ENCODE measurements at places on chromosomes 6 and 20.

DNA sequence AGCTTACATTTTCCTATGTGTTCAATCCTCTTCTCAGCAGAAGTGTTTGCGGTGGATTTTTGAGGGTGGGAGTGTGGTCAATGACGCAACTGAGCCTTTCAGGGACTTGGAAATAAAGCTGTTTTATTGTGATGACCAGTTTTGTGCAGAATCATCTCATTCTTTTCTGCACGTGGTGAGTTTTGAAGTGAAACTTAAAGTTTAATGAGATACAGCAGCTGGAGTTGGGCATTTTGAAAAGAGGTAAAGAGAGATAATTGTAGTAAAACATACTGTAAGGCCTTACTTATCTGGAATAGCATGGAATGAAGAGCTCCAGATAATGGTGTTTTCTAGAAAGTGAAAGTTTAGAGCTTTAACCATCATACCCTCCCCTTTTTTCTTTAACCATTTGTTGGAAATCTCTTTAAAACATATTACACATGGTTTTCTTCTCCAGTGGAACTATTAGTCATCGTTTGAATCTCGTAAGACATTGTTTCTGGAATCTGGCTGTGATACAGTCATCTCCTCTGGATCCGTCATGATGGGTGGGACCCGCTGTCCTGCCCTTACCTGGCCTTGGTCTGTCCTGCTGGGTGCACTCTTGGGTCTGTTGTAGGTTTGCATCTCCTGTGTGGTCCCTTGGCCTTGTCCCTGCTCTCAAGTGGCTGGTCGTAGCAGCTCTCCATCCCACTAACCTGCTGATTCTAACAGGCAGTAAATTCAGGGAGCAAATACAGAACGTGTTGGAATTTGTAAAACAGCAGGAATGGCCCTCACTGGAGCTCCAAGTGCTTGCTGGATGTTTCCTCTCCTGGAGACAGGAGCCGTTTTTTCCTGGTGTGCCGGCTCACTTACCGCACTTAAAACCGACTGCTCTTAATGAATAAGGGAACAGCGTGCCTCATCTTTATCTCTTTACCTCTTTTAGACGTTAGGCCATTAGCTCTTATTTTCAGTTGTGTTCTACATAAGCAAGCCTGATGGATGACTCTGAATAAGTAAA, 29.8 kb downstream of the UST start:
- DNase-seq: peak; percentile 85

DNA sequence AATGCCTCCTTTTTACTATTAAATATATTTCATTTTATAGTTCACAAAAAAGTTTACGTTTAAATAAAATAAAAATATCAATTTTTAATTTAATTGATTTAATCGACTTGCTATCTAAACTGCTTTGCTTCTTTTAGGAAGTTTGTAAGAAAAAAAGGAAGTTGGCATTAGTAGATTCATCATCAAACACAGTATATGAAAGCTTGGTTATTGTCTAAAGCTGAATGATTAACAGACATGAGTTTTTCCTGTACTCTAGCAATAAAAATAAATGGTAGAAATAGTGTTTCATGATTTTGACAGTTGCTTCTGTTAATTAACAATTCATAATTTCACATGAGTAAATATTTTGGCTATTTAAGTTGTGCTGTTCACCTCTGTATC, 1285.5 kb upstream of the GJE1 start:
- DNase-seq: no peak

GRCh38 chr6:158911746-158912480, 88.1 kb downstream of the RSPH3 start:
- DNase-seq: no peak

GRCh38 chr6:121880831-121881230, 445.4 kb downstream of the GJA1 start:
- no peak for DNase-seq

DNA sequence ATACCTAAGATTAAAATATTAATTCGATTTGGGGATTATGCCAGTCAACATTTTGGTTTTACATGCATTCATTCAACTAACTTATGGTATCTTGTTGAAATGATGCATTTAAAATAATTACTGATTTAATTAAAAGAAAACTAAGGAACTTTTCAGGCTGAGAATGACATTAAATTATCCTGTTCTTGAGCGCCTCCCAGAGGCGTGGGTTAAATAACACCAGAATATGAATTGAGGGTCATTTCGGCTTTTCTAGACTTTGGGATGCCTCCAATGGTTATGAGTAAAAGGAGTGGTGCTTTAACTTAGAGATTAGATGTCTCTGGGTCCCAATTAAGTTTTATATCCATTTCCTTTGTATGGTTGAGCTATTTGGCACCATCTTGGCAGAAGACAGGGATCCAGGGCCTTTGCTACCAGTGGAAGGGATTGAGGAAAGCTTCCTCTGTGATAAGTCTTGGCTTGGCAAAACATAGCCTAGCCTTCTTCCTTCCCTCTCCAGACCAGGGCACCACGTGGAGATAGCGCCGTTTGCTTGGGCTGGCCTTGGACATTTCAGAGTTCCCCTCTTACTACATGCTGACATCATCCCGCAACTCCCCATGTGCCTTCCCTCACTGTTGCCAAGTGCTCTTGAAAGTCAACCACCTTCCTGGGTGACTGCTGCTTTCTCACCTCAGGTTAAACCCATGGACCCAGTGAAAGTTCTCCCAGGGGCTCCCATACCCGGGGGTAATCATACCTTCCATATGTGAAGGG, 28.7 kb downstream of the GNAS start:
- no peak for DNase-seq

DNA sequence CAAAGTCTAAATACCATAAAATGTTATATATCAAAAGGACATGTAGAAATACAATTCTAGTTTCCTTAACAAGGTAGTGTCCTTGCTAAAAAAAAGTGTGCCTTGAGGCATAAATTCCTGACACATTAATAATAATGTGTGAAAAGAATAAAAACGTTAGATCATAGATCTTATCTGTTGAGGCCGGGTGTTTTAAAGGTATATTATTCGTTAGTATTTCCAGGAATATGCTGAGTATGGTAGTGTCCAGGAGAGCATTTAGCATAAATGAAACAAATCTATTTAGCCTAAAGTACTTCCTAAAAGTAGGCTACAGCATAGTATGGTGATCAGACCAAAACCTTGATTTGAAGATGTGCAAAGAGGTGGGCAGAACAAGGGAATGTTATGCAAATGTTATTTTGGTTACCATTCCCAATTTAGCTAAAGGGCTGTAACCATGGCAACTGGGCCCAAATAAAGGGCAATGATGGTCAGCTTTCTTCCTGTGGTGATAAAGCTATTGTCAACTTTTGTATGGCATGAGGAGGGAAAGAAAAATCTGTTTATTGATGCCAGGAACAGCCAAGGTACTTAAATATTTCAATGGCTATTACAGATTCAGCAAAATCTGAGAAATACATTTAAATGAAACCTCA, 18.9 kb downstream of the MKKS start:
- DNase-seq: no peak

DNA sequence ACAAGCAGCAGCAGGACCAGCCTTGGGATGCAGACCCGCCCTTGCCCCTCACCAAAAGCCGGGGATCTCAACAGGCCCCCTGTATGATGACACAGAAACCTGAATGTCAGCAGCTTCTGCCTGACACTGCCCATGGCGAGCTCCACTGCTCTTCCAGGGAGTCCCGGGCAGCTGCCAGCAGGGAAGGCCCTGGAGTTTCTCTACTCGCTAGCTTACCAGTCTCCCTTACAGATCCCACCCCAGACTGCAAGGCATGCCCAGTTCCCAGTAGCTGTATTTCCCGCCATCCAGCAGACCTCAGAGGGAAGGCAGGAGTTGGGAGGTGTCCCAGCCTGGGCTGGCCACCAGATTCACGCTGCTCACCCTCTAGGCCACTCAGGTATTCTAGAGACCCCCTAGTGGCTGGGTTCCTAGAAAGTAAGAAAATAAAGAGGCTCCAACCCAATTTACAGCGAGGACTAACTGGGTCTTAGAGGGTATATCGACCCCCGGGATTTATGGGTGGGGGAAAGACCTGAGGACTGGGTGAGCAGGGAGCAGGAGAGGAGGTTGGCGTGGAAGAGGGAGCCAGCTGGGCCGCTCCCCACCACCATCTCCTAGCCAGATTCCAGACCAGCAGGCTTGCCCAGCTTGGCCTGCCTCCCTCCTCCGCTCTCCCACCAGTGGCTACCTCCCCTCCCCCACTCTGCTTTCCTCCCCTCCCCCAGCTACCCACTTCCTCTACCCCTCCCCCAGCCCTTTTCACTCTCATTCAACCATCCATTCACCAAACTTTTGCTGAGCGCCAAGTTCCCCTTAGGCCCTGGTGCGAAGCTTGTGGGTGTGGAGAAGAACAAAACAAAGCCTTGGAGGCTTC, 9.7 kb upstream of the HMGA1 start:
- DNase-seq: no peak

GRCh38 chr6:54493138-54493537, 184.9 kb downstream of the TINAG start:
- DNase-seq: peak; percentile 81

DNA sequence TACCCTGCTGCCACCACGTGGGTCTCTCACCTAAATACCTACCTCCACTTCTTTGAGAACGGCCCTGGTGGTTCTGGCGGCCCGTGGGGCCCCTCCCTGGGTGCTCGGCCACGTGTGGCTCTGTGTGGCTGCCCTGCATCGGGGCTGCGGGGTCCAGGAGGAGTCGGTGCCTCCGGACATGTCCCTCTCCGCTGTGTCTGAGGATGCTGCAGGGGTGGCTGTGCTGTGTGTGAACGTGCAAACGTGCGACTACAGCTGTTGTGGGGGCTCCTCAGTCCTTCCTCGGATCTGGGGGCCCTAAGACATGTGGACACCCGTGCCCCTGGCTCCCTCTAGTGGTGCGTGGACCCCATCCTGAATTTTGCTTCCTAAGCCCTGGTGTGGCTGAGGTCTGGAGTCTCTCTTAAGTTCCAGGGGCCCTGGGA, 691.8 kb downstream of the QKI start:
- DNase-seq: peak; percentile 2

DNA sequence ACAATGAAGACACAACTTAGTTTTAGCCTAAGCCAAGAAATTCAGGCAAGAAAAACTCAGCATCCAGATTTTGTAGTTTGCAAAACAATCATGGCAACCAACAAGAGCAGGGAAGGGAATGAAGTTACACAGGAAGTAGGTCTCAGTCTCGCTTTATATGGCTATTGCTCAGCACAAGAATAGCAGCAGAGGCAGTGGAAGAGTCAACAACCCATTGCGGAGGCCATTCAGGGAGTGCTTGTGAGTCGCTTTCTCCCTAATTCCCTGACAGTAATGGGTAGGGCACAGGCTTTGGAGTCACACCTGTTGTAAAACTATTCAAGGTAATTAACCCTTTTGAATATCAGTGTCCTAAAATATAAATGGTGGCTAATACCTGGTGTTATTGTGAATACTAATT, 238.5 kb downstream of the HDGFL1 start:
- DNase-seq: no peak

- no peak for DNase-seq
Measured at GRCh38 chr6:22327881-22328280, 31.0 kb upstream of the PRL start.

- DNase-seq: peak; percentile 81
Measured at GRCh38 chr6:14838133-14838583, 407.7 kb upstream of the JARID2 start.

DNA sequence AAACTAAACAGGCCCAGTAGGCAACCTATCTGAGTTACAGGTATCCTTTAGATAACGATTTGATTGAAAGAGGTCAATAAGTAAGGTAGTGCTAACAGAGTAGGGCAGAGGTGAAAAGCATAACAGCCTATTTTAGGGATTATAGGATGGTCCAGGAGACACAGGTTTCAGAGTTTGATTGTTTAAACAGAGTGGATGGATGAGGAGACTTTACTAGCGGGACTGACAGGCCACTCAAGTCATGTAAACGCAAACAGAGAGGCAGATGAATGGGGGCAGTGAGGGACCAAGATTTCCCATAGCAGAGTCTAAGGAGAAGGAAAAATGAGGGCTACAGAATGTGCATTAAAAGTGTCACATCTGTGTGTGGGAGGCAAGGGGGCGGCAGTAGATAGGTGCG, 4.8 kb downstream of the NEDD9 start:
- DNase-seq: no peak

DNA sequence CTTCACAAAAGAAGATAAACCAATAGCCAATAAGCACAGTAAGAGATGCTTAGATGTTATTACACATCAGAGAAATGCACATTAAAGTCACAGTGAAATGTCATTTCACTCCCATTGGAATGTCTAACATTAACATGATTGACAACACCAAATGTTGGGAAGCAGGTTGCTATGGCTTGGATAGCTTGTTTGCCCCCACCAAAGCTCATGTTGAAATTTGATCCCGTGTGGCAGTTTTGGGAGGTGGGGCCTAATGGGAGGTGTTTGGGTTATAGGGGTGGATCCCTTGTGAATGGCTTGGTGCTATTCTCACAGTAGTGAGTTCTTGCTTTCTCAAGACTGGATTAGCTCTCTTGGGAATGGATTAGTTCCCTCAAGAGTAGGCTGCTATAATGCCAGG, 44.8 kb downstream of the MRAP2 start:
- DNase-seq: no peak

DNA sequence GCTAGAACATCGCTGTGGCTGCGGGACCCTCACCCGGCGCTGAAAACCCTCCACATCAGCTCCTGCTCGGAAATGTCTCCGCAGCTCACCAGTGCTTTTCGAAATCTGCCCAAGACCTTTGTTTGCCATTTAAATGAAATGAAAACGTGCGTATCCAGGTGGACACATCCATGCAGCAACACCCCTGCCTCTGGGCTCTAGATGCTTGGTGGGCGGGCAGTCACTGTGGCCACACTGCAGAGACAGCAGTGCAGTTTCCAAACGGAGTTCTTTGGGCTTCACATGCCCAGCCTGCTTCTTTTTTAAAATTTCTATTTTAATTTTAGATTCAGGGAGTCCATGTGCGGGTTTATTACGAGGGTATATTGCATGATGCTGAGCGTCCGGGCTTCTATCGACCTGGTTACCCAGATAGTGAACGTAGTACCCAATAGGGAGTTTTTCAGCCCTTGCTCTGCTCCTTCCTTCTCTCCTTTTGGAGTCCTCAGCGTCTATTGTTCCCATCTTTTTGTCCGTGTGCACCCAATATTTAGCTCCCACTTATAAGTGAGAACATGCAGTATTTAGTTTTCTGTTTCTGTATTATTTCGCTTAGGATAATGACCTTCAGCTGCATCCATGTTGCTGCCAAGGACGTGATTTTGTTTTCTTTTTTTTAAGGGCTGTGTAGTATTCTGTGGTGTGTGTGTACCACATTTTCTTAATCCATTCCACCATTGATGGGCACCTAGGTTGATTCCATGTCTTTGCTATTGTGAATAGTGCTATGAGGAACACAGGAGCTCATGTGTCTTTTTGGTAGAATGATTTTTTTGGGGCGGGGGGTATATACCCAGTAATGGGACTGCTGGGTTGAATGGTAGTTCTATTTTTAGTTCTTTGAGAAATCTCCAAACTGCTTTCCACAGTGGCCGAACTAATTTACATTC, 4.8 kb upstream of the TUBB2B start:
- no peak for DNase-seq

GRCh38 chr6:170018936-170019817, 267.8 kb downstream of the ERMARD start:
- DNase-seq: no peak

- no peak for DNase-seq
Measured at GRCh38 chr6:26520237-26520849, 17.8 kb upstream of the HMGN4 start.

DNA sequence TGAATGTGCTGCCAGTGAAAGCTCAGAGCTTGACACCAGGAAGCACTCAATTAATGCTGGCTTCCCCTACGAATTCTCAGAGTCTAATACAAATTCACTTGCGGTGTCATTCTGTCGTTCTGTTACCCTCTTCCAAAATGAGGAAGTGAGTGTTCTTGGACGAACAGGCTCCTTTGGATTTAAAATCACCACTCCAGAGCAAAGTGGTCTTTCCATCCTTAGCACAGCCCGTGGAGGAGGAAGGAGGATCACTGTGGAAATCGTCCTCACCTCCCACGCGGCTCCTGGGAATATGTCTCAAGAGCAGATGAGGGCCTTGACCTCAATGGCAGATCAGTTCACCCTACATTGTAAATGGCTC, 41.7 kb downstream of the RIOK1 start:
- DNase-seq: no peak
